ENCODE measurements at places on chromosomes 4 and X.

GRCh38 chr4:185128272-185129119, 14.6 kb upstream of the SLC25A4 start:
- DNase-seq: peak; percentile 66

- no peak for DNase-seq
Observed at GRCh38 chr4:7901311-7901885, 38.3 kb downstream of the AFAP1 start.

DNA sequence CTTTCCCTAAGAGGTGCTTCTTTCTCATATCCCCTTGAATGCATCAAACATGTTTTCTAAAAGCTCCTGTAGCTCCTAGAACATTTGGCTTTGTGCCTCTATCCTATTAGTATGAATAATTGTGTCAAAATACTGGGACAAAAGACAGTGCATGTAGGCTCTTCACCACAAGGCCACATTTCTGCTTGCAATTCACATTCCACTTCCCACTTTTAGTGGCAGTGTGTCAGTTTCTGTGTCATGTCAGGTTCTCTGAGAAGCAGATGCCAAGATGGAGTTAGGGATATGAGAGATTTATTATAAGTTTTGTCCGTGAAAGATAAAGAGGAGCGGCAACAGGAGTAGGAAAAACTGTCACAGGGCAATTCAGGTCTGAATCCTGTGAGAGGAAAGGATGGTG, 61.3 kb upstream of the GPRIN3 start:
- DNase-seq: no peak

DNA sequence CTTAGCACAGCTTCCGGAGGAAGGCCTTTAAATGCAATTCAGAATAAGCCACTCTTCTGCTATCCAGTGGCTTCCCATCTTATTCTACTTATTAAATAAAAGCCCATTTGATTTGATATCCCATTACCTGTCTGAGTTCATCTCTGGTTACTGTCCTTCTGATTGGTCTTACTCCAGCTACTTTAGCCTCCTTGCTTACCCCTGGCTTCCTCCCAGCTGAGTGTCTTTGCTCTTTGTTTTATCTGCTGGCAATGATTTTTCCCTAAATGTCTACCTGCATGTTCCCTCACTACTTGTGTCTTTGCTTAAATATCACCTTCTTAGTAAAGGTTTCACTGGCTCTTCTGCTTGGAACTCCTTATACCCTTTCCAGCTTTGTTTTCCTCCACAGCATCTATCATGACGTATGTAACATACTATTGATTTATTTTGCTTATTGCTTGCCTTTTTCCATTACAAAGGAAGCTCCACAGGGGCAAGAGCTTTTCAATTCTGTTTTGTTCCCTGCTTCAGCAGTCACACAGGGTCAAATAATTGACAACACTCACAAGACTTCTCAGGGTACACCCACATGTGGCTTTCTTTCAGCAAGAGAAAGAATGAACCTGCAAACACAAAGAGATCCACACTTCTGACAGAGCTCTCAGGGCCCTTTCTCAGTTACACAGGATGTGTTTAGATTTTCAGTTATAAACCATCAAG, 63.8 kb downstream of the TBC1D19 start:
- no peak for DNase-seq

DNA sequence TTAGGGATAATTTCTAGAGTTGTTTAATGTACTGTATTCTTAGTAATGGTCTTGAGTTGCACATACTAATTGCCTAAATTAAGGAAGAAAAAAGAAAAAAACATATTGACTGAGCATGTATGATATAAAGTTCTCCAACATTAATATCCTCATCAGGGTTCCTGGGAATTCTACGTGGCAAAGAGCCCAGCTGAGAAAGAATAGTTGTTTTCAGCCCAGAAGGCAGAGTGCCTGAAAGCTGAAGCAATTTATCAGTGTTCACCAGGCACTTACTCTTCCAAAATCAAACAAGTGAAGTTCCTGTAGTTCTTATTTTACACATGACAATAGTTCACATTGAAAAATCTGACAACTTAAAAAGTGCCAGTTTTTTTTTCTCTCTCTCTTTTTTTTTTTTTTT, 27.7 kb downstream of the YIPF7 start:
- DNase-seq: no peak

GRCh38 chr4:73707918-73708577, 32.3 kb upstream of the CXCL8 start:
- DNase-seq: peak; percentile 75
